ENCODE measurements at places on chromosomes 13 and 19. TPM values are rescaled to one million over a fixed set of nuclear protein-coding genes. Genes with fewer than 3 reads are reported as not detected.

The ZNF823 gene
- 3.4 TPM for total RNA-seq

The ELANE gene
- total RNA-seq, result not detected

The SLC1A6 gene
- total RNA-seq, result not detected

The SYT5 gene
- not detected for total RNA-seq

The CBY2 gene
- total RNA-seq, result not detected

Data from airway epithelial cell (primary cell).